ENCODE measurements at places on chromosomes 7 and 10. TPM values are rescaled to one million over a fixed set of nuclear protein-coding genes. Genes with fewer than 3 reads are reported as not detected.

The SNCG gene
- total RNA-seq, result 92.0 TPM

- H3K27ac ChIP-seq, result no peak overlapping the region
- H3K27me3 ChIP-seq, result no peaks in the 10 kb centered on the region
- no peak for DNase-seq
- H3K4me3 ChIP-seq, result no peak overlapping the region
- peaks cover 27% of the 10 kb centered on the region for H3K36me3 ChIP-seq
- H3K4me1 ChIP-seq, result no peaks in the 10 kb centered on the region
Observed at GRCh38 chr7:757741-758163, 30.7 kb upstream of the PRKAR1B start.

The UNCX gene
- total RNA-seq, result not detected

The TMEM229A gene
- total RNA-seq, result 0.59 TPM

DNA sequence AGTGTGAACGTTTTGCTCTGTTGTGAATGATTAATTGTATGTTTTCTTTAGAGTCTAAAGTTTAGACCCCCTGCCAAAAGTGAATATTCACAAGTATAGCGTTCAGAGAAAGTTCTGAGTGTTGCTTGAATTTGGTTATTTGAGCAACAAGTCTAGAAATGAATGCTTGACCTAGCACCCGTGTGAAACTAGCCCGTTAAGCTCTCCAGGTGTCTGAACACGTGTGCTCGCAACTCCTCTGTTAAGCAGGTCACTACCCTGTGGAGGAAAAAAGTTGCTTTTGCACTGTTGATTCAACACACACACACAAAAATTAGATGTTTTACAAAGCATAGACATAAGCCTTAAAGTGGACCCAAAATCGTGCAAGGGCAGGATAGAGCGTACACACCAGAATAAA lies 78.6 kb upstream of the SAMD8 start:
- peaks cover 46% of the 10 kb centered on the region for H3K36me3 ChIP-seq
- no peak for DNase-seq
- no peak overlapping the region for H3K4me3 ChIP-seq
- no peak overlapping the region for H3K27ac ChIP-seq
- H3K4me1 ChIP-seq, result peaks cover 5% of the 10 kb centered on the region
- H3K27me3 ChIP-seq, result no peaks in the 10 kb centered on the region

Measured in mesothelial cell of epicardium (in vitro differentiated cells).